RPMI7951 (cell line): ENCODE measurements at places on chromosomes 5 and 9.

GRCh38 chr5:151200913-151201595, 22.8 kb downstream of the CCDC69 start:
- no peak for DNase-seq

- peak; percentile 21 for DNase-seq
Measured at GRCh38 chr5:160183075-160183474, 46.2 kb upstream of the FABP6 start.

DNA sequence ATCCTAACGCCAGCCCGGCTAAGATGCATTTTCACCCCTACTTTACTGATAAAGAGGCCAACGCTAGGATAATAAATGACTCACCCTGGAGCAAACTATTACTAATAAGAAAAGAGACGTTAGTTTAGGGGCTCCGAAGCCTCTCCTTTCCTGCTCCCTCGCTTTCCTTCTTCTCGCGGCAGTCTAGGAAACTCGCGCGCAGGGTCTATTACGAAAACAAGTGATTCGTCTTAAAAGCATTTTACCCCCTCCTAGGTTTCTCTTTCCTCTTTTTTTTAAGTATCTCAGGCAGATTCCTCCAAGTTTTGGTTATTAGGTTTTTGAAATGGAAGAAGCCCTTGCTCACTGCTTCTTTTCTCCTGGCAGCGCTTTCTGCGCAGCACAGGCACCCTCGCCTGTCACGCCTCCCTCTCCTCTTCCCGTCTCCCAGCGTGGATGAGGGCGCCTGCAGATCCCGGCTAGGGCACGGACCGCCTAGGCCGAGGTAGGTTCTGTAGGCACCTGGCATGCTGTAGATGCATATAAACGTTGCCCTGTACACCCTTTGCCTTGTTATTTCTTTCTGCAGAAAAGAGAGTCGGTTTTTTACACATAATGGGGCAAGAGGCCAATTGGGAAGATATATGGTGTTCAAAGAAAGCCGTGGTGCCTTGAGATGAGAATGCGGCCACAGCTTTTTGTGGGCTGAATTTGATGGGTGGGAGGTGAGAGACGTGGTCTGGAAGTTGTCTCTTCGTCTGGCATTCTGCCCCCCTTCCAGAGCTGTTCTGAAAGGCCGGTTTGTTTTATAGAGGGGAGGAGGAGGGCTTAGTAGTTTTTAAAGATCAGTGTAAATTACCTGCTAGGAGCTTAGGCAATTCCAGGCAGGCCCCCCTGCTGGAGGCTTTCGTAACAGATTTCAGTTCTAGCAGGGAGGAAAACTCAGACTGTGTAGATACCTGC, 983 bp downstream of the GCNT1 start:
- peak; percentile 30 for DNase-seq

GRCh38 chr9:33233626-33234342, 6.2 kb upstream of the SPINK4 start:
- DNase-seq, result peak; percentile 89

DNA sequence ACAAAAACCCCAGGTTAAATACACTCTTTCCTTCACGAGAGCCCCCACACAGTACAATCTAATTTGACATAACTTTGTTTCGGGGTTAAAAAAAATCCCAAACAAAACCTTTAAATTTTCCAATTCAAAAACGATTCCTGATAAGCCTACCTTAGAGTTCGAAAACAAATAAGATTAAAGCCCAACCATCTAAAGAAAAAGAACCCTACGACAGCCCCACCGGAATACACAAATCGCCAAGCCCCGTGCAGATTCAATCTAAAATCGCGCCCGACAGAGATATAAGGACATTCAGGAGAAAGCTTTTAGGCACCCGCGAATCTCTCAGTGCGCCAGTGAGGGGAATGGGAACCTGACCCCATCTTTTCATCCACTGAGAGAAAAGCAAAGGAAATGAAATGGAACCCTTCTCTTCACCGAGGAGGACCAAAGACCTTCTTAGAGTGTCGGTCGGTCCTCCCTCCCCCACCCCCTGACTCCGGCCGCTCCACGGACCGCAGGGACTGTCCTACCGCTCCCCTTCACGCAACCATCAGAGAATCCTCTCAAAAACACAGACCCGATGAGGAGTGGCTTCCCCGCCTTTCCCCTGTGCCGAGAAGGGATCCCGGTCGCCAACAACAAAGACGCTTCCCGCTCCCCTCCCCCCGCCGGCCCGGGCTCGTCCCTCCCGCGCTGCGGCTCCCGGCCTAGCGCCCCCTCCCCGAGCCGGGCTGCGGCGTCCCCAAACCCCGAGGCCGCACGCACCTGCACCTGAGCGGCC, 925 bp downstream of the ABHD17B start:
- peak; percentile 35 for DNase-seq

GRCh38 chr9:97773091-97773490, 76.0 kb upstream of the XPA start:
- no peak for DNase-seq

GRCh38 chr5:38739011-38739704, 106.7 kb upstream of the OSMR start:
- peak; percentile 28 for DNase-seq

DNA sequence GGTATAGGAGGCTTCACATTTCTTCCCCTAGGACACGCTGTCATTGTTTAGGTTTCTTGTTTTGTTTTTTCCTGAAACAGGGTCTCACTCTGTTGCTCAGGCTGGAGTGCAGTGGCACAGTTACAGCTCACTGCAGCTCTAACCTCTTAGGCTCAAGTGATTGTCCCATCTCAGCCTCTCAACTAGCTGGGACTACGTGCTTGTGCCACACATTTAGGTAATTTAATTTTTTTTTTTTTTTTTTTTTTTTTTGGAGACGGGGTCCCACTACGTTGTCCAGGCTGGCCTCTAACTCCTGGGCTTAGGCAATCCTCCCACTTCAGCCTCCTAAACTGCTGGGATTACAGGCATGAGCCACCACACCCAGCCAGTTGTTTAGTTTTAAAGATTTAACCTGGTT, 66.2 kb downstream of the EXOSC2 start:
- no peak for DNase-seq

GRCh38 chr9:72921888-72922654, 30.8 kb downstream of the ALDH1A1 start:
- DNase-seq, result no peak

GRCh38 chr9:95096807-95097206, 220.7 kb downstream of the FANCC start:
- DNase-seq, result no peak

- DNase-seq, result peak; percentile 74
Measured at GRCh38 chr5:176658817-176659511, 11.7 kb downstream of the TSPAN17 start.

- DNase-seq, result no peak
Measured at GRCh38 chr9:111360881-111361280, 30.9 kb upstream of the OR2K2 start.
